ENCODE measurements at places on chromosomes 5 and 9. TPM values are rescaled to one million over a fixed set of nuclear protein-coding genes. Genes with fewer than 3 reads are reported as not detected.

DNA sequence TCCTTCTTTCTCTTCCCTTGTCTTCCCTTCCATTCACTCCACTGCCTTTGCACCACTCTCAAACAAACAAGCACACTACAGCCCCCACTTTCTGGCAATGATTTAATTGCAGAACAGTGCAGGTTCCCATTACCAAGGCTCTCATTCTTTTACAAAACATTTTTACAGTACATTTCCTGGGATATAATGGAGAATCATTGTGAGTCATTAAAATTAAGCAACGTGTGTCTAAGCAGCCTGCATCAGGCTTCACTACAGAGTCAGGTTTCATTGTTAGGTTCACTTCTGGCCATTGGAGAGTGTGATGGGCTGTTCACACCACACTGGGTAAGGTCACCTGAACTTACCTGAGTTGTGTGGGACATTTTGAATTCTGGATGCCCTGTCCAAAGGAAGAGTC, 303.5 kb downstream of the TRIM32 start:
- DNase-seq: no peak

- no peak for DNase-seq
These were observed 35.1 kb downstream of the BASP1 start for GRCh38 chr5:17252543-17252942.

The MYO10 gene
- total RNA-seq: 21.2 TPM

GRCh38 chr5:28234356-28234968, 1196.1 kb upstream of the CDH9 start:
- no peak for DNase-seq

- no peak for DNase-seq
These were observed 58.8 kb upstream of the NEK6 start for GRCh38 chr9:124198948-124199347.

All from mesenteric fat pad (tissue), 1 donor.